ENCODE measurements at places on chromosomes 1 and 21.

DNA sequence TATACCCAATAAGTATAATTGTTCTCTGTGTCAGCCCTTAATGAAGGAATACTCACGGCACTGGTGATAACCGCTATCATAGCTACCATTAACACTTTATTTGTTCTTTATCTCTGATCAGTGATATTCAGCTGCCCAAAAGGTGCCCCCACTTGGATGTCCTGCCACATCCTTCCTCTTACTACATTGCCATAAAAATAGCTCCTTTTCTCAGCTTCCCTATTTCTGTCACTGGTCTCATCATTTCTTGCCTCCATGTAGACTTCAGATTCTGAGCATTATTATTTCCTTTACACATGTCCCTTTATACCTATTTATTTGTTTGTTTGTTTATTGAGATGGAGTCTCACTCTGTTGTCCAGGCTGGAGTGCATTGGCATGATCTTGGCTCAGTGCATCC lies 2.7 kb upstream of the RAB29 start:
- no peak for DNase-seq

GRCh38 chr1:19770436-19771190 lies 29.1 kb downstream of the TMCO4 start:
- DNase-seq = no peak

DNA sequence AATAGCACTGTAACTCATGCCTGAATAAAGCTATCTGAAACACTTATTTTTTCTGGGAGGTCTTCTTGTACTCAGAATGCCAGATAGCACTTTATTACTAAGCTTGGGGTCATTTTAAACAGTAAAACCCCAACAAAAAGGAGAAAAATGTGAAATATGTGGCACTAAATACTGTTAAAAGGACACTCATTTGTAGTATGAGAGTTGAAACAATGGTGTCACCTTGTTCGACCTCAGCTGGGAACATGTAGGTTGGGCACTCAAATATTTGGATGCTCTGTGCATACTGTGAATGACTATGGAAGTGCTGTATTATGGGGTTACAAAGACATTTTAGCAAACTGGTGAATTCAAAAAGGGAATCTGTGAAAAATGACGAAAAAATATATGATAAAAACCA lies 53.9 kb downstream of the SELENOF start:
- no peak for DNase-seq

GRCh38 chr1:54347955-54348699 lies 58.1 kb downstream of the SSBP3 start:
- no peak for DNase-seq

- no peak for DNase-seq
Observed at GRCh38 chr1:229254910-229255541, 15.9 kb upstream of the RAB4A start.

GRCh38 chr1:214637722-214638458 lies 34.9 kb downstream of the CENPF start:
- DNase-seq = no peak

- no peak for DNase-seq
Observed at GRCh38 chr1:104266612-104267011, 516.9 kb downstream of the AMY1C start.

DNA sequence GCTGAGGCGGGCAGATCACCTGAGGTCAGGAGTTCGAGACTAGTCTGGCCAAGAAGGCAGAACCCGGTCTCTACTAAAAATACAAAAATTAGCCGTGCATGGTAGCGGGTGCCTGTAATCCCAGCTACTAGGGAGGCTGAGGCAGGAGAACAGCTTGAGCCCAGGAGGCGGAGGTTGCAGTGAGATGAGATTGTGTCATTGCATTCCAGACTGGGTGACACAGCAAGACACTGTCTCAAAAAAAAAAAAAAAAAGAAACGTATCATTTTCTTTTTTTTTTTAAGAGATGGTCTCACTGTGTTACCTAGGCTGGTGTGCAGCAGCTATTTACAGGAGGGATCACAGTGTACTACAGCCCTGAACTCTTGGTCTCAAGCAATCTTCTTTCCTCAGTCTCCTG lies 47.3 kb downstream of the ITGB3BP start:
- DNase-seq = no peak

- DNase-seq = no peak
Observed at GRCh38 chr1:8425150-8425780, 107.4 kb downstream of the SLC45A1 start.

DNA sequence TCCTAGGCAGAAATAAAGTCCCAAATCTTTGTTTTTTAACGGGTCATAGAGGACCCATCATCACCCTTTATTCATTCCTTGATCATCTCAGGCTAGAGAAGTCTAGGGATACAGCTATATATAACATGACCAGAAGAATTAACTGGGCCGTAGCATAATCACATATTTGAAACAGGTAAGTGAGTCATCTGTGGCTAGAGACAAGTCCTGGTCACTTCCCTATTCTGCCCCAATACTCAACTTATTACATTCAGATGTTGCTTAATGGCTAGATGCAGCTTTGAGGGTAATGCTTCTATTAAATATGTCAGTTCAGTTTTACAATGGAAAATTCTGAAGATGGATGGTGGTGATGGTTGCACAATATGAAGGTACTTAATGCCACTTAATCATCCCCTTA lies 47.0 kb downstream of the EXO1 start:
- no peak for DNase-seq

DNA sequence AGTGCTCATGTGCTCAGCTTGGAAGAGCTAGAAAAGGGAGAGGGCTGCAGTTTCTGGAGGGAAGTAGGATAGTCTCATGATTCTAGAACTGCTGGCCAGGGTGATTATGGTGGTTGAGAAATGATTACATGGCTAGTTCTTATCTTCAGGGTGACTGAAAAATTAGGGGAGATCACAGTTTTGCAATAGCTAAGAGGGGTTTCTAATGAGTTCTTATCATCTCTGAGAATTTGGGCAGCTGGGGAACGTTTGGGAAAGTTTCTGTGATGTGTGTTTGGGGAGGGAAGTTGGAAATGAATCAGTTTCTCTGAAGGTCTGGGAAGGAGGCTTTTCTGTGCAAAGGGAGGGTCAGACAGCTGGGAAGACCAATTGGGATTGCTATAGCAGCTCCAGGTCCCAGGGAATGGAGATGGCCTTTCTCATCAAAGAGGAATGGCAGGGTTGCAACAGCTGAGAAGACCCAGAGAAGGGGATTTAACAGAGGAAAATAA lies 7.6 kb upstream of the RHOU start:
- no peak for DNase-seq

- no peak for DNase-seq
Observed at GRCh38 chr1:178607718-178608408, 95.0 kb downstream of the TEX35 start.

- peak; percentile 38 for DNase-seq
Observed at GRCh38 chr1:66533804-66534740, at the start of gene SGIP1. Gene SGIP1 (plus strand): TSS chr1:66534153. CDS start chr1:66534359, 206 bp downstream.

DNA sequence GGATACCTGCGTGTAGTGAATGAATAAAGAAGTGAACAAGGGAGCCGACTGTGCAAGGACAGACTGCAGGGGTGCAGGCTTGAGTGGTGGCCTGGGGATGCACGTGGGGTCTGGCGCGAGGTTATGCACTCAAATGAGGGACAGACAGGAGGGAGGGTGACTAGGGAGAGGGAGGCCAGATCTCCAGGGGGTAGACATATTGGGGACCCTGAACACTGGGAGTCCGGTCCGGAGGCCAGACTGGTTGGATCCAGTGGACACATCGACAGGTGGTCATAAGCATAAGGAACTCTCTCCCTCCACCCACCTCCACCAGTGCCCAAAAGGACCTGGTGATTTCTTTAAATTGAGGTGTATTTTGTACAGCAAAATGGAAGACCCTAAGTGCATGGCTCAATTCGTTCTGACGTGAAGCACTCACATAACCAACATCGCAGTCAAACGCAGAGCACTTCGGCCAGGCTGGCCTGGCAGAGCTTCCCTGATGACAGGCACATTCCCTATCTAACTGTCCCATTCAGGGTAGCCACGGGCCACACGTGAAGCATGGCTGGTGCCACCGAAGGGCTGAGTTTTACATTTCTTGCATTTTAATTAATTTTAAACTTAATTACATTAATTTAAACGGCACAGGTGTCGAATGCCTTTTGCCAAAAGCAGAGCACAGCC lies 14.0 kb downstream of the WNT3A start:
- DNase-seq = no peak

- DNase-seq = no peak
Observed at GRCh38 chr21:34184232-34184631, 110.9 kb downstream of the MRPS6 start.
